Stimulated activated CD4-positive, alpha-beta T cell treated with anti-CD3 and anti-CD28 coated beads, Interleukin-12 subunit alpha, Interleukin-12 subunit beta, amount 100 ng/mL, for 4 hours (primary cell): ENCODE measurements at places on chromosomes 13 and 19.

- no peak for DNase-seq
These were observed 1.3 kb upstream of the B3GLCT start for GRCh38 chr13:31198519-31198918.

DNA sequence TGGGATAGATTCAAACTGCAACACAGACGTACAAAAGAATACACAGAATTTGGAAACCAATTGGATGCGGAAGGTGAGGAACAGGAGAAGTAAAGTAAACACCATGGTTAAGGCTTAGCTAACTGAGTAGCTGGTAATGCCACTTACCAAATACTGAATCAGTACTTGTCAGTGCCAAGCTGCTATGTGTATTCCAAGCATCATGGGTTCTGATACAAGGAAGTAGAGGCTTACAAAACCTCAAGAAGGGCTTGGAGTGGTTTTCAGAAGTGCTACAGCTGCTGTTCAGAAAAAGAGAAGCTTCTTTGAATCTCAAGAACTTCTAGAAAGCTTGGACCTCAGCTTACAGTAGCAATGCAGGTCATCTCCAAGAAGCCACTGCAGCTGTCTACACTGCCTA lies 35.9 kb upstream of the DCT start:
- no peak for DNase-seq

- no peak for DNase-seq
These were observed 11.3 kb downstream of the ZNF571 start for GRCh38 chr19:37583340-37583739.

DNA sequence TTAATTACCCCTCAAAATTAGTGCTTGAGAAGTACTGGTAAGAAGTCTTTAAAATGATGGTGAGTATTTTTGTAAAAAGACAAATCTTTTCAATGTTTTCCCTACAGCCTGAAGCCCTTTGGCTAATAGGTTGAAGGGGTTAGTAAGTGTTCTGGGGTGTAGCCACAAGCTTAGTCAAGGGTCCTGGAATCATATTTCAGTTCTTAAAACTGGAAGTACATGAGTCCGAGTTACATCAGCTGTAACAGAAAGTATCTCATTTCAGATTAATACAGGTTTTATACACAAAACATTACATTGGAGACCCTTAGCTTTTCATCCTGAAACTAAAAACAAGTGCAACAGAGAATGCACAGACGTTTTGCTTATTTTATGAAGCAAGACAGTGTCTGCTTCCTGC lies 52.7 kb upstream of the TEX29 start:
- no peak for DNase-seq

DNA sequence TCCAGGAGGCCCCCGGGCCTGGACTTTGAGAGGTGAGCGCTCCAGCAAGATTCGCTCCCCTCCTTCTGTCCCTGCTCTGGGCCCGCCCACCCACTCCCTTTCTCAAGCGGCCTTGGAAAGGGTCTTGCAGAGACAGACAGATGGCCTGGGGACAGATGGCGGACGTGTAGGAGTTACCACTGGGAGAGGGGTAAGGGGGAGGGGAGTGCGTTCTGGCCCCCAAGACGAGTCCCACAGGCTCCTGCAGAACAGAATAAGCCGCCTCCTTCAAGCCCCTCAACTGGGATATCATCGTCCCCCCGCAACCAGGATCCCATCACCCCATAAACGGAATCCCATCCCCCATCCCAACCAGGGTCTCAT lies 3.6 kb upstream of the TNFAIP8L1 start:
- no peak for DNase-seq

GRCh38 chr13:50421473-50422130 lies 406.4 kb downstream of the KCNRG start:
- no peak for DNase-seq

GRCh38 chr19:56120002-56120370 lies 1.1 kb downstream of the ZNF787 start:
- DNase-seq: no peak

DNA sequence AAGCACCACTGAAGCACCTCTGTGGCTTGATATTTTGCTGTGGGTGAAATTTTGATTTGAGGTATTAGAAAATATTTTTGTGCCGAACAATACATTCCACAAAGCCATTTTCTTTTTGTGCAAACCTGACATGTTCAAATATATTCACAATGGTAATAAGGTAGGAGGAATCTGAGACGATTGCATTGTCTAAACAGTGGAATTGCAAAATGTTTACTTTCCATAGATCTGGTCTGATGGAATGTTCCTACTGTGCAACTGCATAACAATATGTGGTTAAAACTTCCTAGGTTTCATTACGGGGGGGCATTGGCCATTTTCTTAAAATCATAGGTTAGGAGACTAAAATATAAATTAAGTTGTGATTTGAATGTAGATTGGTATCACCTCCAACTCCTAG lies 42.7 kb upstream of the AKAP11 start:
- DNase-seq: no peak

DNA sequence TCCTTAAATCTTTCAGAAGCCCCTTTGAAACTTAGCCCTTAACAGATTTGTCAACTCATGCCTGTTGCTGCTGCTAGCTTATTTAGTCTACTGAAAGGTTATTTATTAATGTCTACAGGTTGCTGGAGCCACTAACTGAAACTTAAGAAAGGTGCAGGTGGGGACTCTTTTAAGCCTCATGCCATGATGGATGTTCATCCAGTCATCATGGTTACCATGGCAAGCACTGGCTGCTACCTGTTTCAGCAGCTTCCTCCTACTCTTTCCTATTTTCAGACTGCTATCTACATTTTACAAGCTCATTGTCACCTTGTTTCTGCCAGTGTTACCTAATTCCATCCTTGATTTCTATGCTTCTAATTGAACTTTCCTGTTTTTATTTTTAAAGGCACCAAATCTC lies 27.1 kb downstream of the DGKH start:
- no peak for DNase-seq

- DNase-seq: no peak
These were observed 6.6 kb downstream of the RCBTB2 start for GRCh38 chr13:48526286-48526685.

- DNase-seq: no peak
These were observed 213.5 kb downstream of the DLEU7 start for GRCh38 chr13:50629966-50630365.

GRCh38 chr13:106115081-106115480 lies 420.4 kb downstream of the EFNB2 start:
- DNase-seq: no peak

DNA sequence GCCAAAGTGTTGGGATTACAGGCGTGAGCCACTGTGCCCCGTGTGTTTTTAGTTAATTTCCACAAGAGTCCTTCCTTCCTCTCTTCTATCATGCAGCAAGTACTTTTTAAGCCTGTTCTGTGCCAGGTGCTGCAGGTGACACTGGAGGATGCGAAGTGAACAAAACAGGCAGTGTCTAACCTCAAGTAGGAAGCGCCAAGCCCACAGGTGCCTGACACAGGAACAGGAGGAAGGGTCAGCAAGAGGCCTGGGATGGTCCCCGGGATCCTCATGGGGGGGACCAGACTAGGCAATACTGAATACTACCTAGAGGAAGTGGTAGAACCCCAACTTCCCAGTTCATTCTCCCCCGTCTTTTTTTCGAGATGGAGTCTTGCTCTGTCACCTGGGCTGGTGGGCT lies 1.8 kb upstream of the CALR start:
- DNase-seq: no peak
